ENCODE measurements at places on chromosomes 1 and 21.

DNA sequence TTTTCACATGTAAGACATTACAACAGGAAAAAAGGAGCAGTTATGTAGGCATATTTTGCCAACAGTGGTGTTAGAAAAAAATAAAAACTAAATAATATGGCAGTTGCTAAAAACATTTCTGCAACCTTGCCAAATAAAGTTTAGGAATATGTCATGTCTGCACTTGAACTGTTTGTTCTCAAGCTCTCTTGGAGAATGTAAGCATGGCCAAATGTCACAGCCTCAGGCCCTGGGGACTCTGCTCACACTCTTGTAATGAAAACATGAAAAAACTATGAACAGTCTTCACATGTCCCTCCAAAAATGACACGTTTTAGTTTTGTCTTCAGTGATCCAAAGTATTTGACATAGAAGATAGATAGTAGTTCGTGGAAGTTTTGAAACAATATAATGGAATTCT is 753.3 kb downstream of the LTN1 start:
- no peak for DNase-seq

- DNase-seq: no peak
Measured at GRCh38 chr1:185155600-185156287, 1.0 kb downstream of the TRMT1L start.

DNA sequence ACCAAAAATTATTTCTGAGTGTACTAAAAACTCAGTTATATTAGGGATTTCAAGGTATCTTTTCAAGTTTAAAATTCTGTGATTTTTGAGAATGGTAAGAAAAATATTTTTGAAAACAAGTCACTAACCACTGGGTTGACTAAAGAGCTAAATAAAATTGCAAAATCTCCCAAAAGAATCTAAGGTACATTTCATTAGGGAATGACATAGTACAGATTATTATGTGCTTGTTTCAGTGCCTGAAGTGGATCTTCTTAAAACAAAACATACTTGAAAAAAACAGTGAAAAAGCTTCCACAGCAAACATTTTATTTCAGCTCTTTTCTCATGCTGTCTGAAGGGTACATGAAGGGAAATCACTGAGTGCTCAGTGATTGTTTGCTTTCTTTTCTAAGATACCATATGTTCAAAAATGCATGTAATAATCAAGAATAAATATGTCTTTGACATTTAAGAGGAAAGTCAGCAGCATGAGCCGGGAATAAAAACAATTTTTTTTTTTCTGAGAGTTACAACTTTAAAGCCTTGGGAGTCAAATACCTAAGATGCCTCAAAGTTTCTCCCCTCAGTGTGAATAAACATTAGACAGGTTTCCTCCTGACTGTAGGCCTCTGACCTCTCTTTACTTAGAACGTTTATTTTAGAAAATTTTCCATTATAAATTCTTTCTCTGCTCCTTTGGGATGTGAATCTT is 200.7 kb downstream of the KCNT2 start:
- DNase-seq: no peak

- DNase-seq: no peak
Measured at GRCh38 chr1:230643908-230644307, 1.6 kb downstream of the COG2 start.

GRCh38 chr1:88175120-88175630 is 508.9 kb upstream of the PKN2 start:
- DNase-seq: no peak

DNA sequence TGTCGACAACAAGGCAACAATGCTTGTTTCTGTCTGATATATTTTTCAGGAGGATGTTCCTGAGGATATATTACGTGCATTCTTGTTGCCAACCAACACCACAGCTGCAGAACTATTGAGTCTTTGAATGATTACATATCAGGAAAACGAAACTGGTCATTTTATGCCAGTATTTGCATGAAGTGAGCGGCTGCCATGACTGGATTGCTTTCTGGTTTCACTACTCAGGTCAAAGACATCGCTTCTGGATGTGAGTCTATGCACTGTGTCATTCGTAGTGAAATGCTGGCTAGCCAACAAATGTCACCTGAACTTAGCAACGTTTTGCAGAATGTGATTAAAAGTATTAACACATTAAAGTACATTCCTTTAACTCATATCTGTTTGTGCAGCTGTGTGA is 35.8 kb upstream of the OLFM3 start:
- DNase-seq: no peak

- no peak for DNase-seq
Measured at GRCh38 chr21:32393677-32394001, 827 bp upstream of the URB1 start.

DNA sequence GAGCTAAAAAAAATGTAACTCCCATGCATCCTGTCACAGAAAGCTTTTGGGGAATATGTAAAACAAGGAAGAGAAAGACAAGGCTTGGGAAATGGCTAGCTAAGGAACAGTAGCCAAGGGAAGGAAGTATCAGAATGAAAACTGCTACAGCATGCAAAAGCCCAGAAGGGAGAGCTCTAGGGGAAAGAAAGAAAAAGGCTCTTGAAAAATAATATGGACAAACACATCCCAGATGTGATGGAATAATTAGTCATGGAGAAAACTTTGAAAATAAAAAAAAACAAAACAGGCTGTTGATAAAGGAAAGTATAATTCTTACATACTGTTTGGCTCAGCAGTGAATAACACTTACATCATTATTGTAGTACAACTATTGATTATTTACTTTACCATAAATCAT is 47.9 kb upstream of the VCAM1 start:
- DNase-seq: no peak

GRCh38 chr1:215643592-215644321 is 76.7 kb downstream of the KCTD3 start:
- no peak for DNase-seq

GRCh38 chr1:241553886-241554592 is 21.9 kb downstream of the KMO start:
- no peak for DNase-seq

DNA sequence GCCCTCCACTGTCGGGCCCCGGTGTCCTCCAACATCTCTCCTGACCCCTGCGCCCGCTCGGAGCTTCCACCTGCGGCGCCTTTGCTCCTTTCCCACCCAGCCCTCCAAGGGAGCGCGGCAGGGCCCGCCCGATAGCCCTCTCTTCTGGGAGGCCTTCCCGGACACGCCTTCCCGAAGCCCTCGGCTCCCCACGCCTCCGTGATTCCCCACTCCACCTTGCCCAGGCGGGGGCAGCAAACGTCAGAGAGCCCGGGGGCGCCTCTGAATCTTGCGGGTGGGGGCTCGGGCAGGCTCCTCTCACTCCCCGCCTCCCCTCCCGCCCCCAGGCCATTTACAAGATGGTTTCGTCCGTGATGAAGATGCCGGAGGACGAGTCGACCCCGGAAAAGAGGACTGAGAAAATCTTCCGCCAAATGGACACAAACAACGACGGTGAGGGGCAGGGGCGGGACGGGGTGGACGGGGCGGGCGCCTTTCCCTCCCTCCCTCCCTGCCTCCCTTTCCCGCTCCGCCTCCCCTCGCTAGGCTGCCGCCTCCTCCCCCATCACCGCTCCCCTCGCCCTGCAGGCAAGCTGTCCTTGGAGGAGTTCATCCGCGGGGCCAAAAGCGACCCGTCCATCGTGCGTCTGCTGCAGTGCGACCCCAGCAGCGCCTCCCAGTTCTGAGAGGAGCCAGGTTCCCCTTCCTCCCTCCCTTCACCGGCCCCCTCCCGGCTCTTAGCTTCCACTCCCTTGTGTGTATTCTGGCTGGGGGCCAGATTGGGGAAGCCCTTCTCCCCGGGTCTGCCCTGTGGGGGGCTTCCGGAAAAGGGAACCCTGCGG is 7.1 kb downstream of the HPCA start:
- peak; percentile 78 for DNase-seq

DNA sequence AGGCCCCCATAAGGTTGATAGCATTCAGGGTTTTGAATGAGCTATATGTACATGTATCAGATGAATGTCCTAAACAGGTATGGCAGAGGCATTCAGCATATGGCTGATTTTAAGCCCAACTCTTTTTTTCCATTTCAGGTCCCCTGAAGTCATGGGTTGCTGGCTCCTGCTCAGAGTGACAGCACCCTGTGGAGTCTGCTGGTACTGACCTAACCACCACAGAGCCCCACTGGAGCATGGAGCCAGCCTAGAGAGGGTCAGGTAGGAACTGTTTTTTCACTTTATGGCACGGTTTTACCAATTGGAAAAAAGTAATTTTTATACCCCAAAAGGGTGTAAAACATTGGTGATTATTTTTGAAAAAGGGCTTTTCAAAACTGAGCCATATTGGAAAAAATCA is 82.5 kb upstream of the MPC2 start:
- peak; percentile 27 for DNase-seq

DNA sequence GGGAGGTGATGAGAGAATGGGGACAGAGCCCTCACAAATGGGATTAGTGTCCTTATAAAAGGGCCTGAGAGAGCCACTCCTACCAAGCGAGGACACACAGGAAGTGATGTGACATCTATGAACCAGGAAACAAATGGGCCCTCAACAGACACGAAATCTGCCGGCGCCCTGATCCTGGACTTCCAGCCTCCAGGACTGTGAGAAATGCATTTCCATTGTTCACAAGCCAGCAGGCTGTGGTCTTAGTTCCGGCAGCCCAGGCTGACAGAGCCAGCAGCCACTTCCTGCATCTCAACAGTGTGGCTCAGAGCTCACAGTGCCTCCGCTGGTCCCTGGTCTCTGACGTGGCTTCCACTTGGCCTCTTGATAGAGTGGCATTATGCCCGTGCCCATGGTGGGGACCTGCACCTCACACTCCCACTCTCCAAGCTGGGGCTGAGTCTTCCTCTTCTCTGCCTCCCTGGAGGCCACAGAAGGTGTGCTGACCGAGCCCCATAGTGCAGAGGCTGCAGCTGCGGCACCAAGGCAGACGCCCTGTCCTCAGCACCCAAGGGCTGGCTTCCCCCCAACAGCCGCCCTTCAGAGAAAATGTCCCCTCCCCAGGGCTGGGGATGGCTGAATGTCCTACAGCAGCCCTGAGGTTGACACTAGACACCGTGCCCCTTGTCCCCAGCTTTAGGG is 44.9 kb downstream of the ACOT7 start:
- no peak for DNase-seq

DNA sequence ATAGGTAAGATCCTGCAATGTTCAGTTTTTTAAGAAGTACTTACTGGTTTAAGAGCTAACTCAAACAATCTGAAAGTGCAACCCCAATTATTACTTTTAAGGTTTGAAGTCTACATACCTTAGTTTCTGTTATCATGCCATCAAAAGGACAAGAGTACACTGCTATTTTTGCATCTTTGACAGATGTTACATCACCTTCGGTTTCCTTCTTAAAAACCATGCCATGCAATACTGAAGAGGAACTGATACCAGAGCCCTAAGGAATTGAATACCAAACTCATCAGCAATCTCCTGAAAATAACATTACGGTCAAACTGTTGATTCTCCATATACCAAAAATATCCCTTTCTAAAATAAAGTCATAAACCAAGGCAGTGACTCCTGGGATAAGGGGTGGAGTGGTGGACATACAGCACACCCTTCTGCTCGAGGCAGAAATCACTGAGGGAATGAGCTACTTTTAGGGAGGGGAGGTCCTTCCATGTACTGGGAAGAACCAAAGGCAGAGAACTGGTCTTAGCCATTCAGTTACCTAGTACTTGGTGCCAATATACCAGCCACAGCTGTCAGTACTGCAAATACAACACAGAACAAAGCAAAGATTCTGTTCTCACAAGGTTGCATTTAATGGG is 8.5 kb downstream of the CCT8 start:
- DNase-seq: no peak

GRCh38 chr1:204251926-204252689 is 38.3 kb upstream of the GOLT1A start:
- no peak for DNase-seq

DNA sequence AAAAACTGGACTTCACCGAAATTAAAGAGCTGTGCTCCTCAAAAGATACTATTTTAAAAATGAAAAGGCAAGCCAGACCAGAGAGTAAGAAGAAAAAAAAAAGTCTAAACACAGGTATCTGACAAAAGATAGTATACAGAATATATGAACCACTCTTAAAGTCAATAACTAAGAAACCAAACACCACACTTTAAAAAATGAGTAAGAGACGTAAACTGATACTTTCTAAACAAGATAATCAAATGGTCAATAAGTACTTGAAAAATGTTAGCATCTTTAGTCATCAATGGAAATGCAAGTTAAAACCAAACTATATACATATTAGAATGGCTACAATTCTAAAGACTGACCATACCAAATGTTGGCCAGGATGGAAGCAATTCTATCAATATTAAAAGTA is 77.6 kb downstream of the EVI5 start:
- no peak for DNase-seq

GRCh38 chr1:33654267-33654834 is 181.9 kb downstream of the ZSCAN20 start:
- DNase-seq: peak; percentile 56

DNA sequence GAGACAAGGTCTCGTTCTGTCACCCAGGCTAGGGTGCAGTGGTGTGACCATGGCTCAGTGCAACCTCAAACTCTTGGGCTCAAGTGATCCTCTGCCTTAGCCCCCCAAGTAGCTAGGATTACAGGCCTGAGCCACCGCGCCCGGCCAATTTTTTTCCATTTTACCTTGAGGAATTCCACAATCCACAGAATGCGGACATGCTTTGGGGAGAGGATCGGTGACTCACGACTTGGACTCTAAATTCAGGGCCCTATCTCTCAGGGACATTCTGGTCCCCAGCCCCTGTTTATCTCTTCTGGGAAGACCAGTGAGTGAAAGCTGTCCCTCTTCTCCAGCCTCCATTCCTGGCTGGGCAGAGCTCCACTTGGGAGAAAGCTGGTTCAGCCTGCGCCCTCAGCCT is 5.2 kb downstream of the PADI1 start:
- DNase-seq: no peak

GRCh38 chr1:207321790-207322645 is 540 bp downstream of the CD55 start:
- DNase-seq: no peak

DNA sequence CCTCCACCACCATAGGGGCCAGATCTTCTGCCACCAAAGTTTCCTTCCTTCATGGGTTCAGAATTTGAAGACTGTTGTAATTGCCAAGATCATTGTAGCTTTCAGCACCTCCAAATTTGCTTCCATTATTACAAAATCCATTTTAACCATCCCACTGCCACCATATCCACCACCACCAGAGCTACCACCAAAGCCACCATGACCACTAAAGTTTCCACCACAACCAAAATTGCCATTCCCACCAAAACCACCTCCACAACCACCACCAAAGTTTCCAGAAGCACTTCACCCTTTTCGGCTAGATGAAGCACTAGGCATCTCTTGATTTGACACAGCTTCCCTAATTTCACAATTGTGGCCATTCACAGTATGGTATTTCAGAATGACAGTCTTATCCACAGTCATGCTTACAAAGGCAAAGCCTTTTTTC is 45.2 kb downstream of the SLC30A7 start:
- DNase-seq: no peak

- DNase-seq: no peak
Measured at GRCh38 chr1:219173434-219173757, 282 bp upstream of the LYPLAL1 start.

GRCh38 chr1:86305731-86306130 is 90.4 kb downstream of the ODF2L start:
- DNase-seq: no peak

DNA sequence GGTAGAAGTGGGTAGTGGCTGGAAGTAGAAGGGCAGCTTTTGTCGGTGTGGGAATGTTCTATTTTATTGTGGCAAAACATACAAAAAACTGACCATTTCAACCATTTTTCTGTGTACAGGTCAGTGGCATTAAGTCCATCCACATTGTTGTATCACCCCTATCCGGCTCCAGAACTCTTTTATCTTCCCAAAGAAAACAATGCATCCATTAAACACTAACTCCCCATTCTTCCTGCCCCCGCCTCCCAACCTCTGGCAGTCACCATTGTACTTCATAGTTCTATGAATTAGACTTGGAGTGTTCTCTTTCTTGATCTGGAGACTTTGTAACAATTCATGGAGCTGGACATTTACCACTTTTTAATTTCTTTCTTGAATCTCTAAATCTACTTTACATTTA is 55.7 kb downstream of the DEGS1 start:
- no peak for DNase-seq
